Tongue (tissue), 3 donors: ENCODE measurements at places on chromosomes 12 and 14.

- DNase-seq: no peak
Measured at GRCh38 chr14:61591862-61592261, 103.5 kb upstream of the HIF1A start.

DNA sequence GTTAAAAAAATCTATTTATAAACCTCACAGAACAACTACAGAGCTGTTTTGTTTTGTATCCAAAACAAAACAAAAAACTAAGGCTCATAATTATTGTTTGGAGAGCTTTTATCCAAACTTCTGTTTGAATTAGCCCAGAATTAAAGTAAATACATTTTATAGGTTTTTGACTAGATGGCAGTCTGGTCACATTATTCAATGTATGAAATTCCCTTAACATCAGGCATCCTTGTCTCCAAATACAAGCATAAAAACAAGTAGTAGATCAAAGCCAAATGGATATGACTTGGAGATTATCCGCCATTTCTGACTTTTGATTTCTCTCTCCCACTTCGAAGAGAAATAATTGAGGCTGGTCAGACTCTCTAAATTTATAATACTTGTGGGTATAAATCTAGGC is 63.5 kb downstream of the SLC38A1 start:
- peak; percentile 48 for DNase-seq

DNA sequence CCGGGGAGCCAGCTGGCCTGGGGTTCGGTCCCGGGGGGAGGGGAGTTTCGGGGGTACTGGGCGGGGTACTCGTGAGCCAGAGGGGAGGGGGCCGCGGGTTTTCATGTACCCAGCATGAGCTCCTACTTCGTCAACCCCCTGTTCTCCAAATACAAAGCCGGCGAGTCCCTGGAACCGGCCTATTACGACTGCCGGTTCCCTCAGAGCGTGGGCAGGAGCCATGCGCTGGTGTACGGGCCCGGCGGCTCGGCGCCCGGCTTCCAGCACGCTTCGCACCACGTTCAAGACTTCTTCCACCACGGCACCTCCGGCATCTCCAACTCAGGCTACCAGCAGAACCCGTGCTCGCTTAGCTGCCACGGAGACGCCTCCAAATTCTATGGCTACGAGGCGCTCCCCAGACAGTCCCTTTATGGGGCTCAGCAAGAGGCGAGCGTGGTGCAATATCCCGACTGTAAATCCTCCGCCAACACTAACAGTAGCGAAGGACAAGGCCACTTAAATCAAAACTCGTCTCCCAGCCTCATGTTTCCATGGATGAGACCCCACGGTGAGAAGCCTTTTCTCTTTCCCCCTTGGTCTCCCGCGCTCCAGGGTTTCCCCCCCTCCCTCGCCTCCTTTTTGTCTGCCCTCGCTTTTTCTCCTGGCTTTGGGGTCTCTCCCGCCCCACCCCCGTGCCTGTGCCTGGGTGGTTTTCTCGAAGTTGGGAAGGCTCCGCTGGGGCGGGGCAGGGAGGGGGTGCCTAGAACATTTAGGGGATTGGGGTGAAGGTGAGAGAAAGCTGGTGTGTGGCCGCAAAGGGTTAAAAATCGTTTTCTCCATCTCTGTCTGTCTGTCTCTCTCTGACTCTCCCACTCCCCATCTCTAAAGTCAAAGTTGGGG is 627 bp downstream of the HOXC8 start:
- DNase-seq: no peak

DNA sequence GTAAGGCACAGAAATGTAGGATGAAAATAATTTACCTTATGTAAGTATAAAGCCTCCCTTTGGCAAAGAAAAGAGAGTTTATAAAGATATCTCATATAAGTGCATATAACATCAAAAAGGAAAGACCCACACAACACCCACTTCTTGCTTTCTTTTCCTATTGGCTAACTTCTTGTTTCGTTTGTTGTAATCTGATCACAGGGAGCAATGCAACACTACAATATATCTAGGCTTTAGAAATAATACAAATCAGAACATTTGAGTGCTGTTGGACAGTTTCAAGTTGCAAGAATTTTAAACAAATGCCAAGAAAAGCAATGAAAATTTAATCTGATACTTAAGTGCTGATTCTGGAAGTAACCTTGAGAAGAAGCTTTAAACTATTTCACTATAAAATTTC is 1.3 kb downstream of the FGD6 start:
- peak; percentile 64 for DNase-seq

- peak; percentile 99 for DNase-seq
Measured at GRCh38 chr12:57771873-57772428, at the start of gene METTL1. METTL1 (minus strand) TSS chr12:57772105; CDS start chr12:57772083, 22 bp downstream.

GRCh38 chr14:58918066-58918738 is 270.3 kb upstream of the DAAM1 start:
- DNase-seq: no peak

DNA sequence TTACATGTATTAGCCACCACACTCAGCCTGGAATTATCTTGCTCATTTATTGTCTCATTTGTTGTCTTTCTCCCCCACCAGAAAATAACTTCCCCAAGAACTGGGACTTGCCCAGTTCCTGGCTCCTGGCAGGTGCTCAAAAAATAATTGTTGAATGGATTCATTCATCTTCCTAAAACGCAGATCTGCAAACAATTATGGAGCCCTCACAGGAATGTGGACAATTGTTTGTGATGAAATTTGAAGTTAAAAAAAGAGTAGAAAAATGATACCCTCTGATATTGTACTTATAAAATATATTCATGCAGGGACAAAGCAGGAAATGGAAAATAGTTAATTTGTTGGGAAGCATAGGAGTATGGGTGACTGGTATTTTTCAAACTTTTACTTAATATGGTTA is 60.7 kb upstream of the MAP1LC3B2 start:
- no peak for DNase-seq
